CD4-positive, CD25-positive, alpha-beta regulatory T cell (primary cell): ENCODE measurements at places on chromosomes 7 and 10.

DNA sequence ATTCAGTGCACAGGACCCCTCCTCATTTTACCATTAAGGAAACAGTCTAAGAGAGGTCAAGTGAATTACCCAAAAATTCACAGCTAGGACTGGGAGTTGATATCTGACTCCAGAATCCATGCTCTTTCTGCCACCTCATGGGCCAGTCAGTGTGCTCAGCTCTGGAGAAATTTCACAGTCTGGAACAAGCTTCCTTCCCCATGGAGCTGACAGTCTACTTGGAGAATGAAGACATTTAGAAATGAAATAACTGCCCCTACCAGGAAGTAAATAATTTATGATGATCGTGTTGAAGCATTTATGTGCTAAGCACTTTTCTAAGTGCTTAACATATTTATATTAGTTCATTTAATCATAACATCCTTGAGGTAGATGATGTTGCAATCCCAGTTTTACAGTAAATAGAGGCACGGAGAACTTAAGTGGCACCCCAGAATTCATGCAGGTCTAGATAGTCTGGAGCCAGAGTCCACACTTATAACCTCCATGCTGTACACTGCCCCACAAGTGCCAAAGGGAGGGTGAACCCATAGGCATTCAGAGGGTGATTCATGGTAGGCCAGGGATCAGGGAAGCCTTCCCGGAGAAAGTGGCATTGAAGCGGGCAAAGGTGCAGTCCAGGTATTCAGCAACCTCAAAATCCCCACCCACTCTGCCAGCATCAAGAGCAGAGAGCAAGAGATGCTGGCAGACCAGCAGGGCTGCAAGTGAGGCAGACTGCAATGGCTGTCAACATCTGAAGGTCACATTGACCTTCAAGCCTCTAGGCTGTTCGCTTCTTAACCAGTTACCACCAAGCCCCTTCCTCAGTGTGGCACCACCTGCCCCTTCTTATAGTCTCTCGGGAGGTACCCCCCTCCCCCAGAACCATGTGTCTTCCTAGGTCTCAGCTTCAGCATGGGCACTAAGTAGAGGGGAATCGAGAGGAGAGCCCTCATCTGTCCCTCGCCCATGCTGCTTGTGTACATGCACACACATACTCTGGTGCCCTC, 38.4 kb upstream of the LRRC4 start:
- no peak for DNase-seq

DNA sequence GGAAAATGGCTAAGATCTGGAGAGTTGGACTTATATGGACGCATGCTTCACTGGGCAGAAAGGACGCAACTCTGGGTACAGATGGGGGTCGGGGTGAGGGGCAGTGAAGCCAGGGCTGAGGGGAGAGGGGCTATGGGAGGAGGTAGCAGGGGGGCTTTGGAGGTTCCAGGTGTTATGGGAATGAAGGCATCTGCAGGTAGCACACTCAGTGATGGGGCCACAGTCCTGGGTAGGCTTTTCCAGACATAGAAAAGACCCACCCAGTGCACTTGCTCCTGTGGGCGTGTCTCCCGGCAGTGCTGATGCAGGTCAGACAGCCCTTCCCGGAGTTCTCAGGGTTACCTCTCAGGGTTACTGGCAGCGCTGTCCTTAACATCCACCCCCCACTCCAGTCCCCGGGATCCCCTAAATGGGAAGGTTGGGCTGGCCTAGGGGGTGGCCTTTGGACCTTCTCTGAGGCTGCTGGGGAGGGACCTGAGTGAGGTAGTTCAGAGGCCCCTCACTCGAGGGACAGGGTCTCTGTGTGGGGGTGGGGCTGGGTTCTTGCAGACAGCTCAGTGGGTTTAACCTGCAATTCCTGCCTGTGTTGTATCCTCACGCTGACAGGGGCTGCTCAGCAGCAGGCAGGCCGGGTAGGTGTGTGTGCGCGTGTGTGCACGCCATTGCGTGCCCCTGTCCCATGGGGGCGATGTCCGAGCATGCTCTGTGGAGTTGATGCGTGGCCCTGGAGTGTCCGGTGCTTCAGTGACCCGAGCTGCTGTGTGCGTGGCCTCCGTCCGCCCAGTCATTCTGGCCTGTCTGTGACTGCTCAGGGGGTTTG, 6.2 kb downstream of the ZYX start:
- DNase-seq = no peak

DNA sequence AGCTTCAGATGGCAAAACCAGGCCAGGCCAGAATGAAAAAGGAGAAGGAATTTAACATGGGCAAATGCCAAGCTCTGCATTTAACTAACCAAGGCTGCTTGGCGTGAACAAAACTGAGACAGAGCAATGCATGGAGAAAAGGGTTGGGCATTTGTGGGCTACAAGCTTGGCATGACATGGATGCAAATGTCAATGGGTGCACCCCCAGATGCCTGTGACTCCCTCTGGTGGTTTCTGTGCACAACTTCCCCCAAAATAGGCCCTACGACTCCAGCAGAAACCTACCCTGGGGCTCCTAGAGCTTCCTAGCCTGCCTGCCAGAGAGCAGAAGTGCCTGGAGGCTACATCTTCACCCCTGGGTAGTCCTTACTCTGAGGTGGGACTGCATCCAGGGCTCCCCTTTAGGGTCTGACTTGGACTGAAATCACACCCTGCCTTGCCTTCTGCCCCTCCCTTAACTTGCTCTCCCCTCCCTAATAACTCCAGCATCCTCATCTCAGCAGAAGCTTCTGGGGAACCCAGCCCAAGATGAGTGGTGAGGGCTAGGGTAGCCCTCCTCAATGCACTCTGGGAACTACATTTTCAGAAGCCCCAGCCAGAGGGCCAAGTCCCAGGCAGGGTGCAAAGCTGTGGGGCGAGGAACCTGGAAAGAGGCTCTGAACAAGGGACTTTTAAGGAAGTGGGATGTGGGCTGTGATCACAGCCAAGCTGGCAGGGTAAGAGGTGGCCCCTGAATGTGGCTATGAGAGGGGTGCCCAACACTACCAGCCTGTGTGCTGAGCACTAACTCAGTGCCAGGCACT, 11.3 kb downstream of the GPRIN2 start:
- DNase-seq = no peak

- no peak for DNase-seq
Observed at GRCh38 chr7:158368449-158368848, 219.2 kb downstream of the PTPRN2 start.

- DNase-seq = no peak
Observed at GRCh38 chr10:95193944-95194343, at the start of gene ACSM6. Gene ACSM6 (plus strand): TSS chr10:95194238. CDS start chr10:95194486, 248 bp downstream.

- DNase-seq = no peak
Observed at GRCh38 chr10:25701652-25702051, 232.4 kb upstream of the MYO3A start.
